ENCODE measurements at places on chromosomes 3 and 15.

GRCh38 chr3:23172059-23172458, 31.1 kb upstream of the UBE2E2 start:
- DNase-seq = no peak

DNA sequence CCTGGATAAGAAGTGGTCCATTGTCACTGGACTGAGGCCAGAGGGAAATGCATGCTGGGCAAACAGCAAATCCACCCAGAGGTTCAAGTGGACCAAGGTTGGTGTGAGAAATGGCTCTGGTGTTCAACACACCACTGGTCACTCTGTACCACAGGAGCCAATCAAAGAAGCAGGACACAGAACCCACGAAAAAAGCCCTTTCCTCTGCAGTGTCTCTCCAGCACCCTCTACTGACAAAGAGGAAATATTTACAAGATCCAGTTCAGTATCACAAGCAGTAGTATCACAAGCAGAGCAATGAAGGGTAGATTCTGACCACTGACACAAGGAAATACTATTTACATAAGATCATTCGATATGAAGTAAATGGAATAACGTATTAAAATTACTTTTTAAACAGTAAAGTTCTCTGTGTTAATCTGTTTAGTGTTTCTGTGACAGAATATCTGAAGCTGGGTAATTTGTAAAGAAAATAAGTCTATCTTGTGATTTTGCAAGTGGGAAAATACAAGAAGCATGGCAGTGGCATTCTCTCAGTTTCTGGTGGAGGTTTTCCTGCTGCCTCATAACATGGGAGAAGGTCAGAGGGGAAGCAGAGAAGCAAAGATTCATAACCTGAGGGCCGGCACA, 390.7 kb downstream of the EFHB start:
- DNase-seq = no peak

DNA sequence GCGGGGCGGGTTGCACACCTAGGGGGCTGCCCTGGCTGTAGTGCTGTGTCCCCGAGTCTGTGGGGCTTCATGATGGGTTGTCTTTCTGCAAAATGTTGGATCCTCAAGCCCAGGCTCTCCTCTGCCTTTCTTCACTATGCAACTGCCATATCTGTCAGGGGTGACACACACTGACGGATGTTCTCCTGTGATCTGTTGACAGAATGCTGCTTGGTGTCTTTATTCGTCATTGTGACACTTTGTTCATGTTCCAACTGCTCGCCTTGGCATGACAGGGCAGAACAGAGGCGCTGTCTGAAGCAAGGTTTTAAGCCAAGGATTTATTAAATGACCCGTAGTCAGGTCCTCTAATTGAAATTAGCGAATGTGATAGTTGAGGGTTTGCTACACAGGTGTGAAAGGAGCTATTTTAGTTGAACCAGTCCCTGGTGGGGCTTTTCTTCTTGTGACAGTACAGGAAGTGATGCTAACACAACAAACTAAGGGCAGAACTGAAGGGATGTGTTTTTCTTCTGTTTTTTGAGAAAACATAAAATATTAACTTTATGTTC, 173.4 kb downstream of the MCTP2 start:
- DNase-seq = no peak

GRCh38 chr3:187080799-187081450, 58.4 kb downstream of the RPL39L start:
- no peak for DNase-seq

DNA sequence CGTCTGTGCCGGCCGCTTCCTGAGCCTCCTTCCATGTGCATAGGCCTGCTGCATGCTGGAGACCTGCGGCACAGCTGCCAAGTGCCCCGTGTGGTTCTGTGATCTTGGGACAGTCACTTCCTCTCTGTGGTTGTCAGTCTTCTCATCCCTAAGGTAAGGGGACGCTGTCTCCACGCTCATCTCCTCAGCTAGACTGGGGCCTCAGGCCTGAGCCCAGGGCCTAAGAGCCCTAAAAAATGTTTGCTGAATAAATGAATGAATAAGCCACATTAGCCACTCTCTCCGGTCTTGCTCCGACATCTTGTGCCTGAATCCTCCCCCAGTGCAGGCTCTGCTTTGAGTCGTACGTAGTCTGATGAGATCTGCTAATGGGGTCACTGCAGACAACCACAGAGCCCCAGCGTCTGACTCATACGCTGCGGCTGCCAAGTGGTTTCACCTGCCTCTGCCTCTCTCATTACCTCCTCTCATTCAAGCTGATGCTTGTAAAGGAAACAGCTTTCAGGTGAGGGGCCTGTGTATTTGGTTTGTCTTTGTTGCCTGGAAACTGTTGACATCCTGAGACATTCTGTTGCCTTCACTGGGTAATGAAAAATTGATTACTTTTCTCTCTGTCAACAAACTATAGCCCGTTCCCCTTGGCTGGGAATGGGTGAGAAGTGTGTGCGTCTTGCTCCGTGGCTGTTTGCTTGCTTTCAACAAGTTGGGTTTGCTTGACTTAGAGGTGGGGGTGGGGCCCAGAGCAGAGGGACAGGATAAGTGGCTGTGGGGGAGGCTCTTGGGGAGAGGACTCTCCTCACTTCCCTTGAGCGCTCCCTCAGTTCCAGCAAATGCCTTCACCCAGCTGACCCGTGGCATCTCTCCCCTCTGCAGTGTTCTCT, 15.9 kb downstream of the RPLP1 start:
- peak; percentile 93 for DNase-seq

GRCh38 chr3:57794951-57795350, 38.8 kb downstream of the SLMAP start:
- no peak for DNase-seq

All from NCI-H187 (cell line).